ENCODE measurements at places on chromosomes 2 and 18.

- DNase-seq = no peak
These were observed 108.6 kb downstream of the QPCT start for GRCh38 chr2:37453027-37453426.

DNA sequence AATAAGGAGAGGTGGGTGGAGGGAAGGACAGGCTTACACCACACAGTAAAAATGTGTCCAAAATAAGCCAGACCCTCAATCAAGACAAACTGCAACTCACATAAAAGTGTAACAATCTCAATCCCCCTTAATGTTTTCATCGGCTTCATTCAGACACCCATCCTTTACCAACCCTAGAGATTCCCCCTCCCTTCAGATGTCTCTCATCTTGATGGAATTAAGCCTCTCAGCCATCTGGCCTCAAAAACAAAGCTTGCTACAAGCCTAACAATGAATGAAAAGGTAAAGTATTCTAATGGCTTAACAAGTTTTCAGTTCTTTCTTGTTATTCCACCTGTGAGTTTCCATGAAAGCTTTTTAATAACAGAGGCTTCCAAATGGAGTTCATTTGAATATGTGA lies 5.2 kb downstream of the RTTN start:
- no peak for DNase-seq

GRCh38 chr18:31661965-31662364 lies 22.4 kb downstream of the B4GALT6 start:
- no peak for DNase-seq

GRCh38 chr18:47883771-47884413 lies 46.6 kb downstream of the SMAD2 start:
- no peak for DNase-seq

- DNase-seq = no peak
These were observed 113.6 kb downstream of the MSH2 start for GRCh38 chr2:47516360-47517104.

GRCh38 chr18:48551100-48551499 lies 12.3 kb downstream of the CTIF start:
- DNase-seq = no peak

GRCh38 chr2:178674122-178674521 lies 133.1 kb downstream of the TTN start:
- DNase-seq = no peak

GRCh38 chr2:235127931-235128330 lies 176.1 kb downstream of the SH3BP4 start:
- no peak for DNase-seq

Measured in stimulated activated CD4-positive, alpha-beta T cell treated with anti-CD3 and anti-CD28 coated beads, Interleukin-2, amount 100 ng/mL, for 4 hours (primary cell).